Myocyte (in vitro differentiated cells): ENCODE measurements at places on chromosomes 5 and 9. TPM values are rescaled to one million over a fixed set of nuclear protein-coding genes. Genes with fewer than 3 reads are reported as not detected.

The SCGB3A2 gene
- not detected in 2 replicates for total RNA-seq

The IRGM gene
- 0.16 TPM in 1 of 2 replicates, not detected in the other for total RNA-seq

DNA sequence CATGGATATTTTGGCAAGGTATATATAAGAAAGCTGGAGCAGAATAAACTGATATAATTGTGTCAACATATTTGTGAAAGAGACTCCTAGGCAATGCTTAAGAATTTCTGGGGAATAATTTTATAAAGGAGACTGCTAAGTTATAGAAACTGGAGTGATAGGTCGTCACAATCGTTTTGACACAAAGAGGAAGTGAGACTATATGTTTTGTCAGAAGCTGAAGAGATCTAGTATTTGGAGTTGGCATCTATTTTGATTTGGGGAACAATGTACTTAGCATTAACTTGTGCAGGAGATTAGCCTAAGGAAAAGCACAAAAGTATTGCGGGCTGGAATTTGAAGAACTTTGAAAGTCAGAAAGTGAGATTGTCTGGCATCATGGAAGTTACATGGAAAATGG lies 582.5 kb downstream of the TAF11L14 start:
- DNase-seq = no peak

- DNase-seq = no peak
These were observed 13.1 kb downstream of the ZNF608 start for GRCh38 chr5:124733329-124733650.

DNA sequence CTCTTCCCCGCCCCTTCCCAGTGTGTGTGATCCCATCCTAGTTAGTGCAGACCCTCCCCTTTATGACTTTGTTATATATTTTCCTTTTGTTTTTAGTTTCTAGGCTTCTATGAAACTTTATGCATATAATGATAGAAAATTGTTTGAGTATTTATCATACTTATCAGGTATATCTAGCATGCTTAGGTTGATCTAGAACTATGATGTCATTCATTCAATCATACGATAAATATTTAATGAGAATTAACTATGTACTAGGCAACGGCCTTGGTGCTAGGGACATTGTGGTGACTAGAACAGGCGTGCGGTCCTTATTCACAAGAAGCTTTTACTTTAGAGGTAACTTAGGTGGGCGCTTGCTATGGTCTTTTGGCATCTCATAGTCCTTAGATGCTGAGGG lies 13.6 kb upstream of the ANKRD55 start:
- no peak for DNase-seq

DNA sequence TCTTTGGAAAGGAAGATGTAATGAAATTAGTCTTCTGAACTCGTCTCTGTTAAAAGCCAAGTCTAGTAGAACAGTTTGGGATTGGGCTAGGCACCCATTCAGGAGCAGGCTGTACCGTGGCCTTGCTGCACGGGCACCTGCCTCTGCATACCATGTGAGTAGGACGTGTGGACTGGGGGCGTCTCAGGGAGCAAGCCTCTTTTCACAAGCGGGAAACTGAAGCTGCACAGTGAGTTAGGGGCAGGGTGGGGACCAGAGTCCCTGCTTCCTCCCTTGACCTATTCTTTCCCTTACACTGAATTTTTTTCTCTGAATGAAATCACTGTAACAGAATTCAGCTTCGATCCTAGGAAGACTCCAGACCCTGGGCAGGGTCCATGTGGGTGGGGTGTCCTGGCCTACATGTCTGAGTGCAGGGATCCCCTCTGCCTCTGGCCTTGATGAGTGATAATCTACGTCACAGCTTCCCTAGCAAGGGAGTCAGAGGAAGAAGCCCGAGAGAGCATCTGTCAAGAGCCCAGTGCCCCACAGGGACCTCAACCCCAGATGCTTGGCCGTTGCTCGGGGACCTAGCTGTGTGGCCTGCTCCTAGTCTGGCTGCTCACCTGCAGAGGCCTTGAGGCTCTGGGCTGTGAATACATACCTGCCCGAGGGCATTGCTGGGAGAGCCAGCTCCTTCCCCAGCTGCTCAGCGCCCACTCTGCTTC lies 15.1 kb downstream of the PHF2 start:
- DNase-seq = no peak

- DNase-seq = peak; percentile 56
These were observed 1201.4 kb upstream of the C9orf72 start for GRCh38 chr9:28774433-28775235.

DNA sequence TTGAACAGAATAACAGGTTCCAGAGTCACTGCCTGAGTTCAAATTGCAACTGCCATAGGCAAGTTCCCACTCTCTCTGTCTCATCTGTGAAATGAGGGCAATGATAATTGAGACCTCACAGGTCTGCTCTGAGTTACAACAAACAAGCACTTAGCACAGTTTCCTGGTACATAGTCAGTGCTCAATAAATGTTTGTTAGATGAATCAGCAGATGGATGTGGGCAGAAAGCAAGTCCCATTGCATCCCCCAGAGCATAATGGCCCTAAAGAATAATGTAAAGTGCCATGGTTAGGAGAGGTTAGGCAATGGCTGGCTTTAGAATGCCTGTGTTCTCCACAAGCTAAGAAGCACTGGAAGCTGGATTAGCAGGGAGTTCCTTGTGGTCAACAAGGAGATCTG lies 136.5 kb upstream of the LARP1 start:
- no peak for DNase-seq
